ENCODE measurements at places on chromosomes 5 and 9.

GRCh38 chr5:39775086-39775796 lies 350.5 kb upstream of the DAB2 start:
- DNase-seq: no peak

- DNase-seq: no peak
Observed at GRCh38 chr5:34043099-34043876, at the start of gene C1QTNF3. Gene C1QTNF3 (minus strand): TSS chr5:34043213. CDS start chr5:34043125, 88 bp downstream.

GRCh38 chr9:97557606-97558095 lies 56.2 kb downstream of the TMOD1 start:
- DNase-seq: no peak

DNA sequence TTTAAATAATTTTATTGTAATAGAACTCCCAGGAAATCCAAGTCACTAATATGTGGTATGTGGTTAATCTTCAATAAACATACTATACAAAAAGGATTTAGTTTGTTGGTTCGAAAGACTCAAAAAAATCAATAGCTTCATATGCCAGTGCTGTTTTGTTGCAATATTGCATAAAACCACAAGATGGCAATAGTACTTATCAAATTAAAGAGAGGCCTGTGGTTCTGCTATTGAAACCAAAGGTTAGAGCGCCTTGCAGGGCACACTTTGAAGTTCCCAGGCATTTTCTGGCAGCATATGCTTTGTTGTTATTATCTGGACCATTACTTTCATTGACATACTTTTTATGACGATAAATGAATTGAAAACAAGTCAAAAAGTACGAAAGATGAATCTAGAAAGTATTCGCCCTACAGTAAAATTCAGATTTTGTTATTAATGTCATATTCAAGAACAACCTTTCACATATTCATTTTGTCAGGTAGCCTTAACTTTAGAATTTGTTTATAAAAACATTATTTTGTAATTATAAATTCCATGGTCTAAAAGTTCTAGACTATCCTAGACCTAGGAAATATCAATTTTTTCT lies 316.3 kb downstream of the MCTP1 start:
- DNase-seq: no peak

DNA sequence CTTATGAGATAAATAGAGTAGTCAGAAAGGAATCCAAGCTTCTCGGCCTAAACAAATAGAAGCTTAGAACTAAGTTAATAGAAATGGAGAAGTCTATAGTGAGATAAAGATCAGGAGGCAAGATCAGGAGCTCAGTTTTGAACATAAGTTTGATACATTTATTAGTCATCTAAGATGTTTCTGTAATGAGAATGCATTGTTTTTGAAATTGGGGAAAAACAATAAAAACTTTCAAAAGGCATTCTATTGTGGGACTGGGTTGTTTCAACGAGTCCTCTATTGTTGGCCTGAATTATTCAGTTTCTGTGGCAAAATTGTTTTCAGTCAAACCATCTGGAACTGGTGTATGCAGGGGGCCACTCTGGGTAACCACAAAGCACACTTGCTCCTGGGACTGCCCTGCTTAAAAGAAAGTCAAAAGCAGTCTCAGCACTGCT lies 181.0 kb upstream of the CLINT1 start:
- DNase-seq: no peak

DNA sequence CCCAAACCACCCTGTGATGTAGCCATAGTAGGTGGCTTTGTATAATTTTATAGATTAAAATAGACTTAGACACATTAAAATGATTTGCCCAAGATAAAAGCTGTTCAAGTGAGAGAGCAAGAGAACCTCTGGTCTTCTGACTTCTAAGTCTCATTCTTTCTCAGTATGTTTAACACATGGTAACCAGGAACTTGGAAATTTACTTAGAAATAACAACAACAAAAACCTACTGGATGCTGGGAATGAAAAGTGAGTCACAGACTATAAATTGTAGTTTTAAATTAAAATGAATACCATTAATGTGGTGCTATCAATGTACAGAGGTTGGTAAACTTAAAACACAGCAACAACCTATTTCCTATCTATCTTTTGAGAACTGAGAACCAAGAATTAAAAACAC lies 30.4 kb downstream of the HMGCR start:
- no peak for DNase-seq

- DNase-seq: no peak
Observed at GRCh38 chr5:180173875-180174586, 35.0 kb downstream of the RASGEF1C start.

DNA sequence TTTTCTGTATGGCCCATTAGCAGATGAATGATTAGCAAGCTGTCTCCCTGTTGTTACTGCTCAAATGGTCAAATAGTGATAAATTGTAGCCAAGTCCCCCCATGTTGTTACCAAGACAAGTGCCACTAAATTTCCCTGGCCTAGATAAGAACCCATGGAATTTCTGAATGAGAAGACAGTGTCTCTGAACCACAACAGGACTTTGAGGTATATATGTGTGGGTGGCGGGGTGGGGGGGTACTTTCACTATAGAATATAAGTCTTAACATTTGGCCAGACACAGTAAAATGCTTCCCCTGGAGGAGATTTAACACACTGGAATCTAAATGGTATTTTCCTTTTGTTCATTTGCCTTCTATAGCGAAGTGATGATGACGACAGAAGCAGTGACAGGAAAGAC lies 28.7 kb downstream of the XPA start:
- no peak for DNase-seq

DNA sequence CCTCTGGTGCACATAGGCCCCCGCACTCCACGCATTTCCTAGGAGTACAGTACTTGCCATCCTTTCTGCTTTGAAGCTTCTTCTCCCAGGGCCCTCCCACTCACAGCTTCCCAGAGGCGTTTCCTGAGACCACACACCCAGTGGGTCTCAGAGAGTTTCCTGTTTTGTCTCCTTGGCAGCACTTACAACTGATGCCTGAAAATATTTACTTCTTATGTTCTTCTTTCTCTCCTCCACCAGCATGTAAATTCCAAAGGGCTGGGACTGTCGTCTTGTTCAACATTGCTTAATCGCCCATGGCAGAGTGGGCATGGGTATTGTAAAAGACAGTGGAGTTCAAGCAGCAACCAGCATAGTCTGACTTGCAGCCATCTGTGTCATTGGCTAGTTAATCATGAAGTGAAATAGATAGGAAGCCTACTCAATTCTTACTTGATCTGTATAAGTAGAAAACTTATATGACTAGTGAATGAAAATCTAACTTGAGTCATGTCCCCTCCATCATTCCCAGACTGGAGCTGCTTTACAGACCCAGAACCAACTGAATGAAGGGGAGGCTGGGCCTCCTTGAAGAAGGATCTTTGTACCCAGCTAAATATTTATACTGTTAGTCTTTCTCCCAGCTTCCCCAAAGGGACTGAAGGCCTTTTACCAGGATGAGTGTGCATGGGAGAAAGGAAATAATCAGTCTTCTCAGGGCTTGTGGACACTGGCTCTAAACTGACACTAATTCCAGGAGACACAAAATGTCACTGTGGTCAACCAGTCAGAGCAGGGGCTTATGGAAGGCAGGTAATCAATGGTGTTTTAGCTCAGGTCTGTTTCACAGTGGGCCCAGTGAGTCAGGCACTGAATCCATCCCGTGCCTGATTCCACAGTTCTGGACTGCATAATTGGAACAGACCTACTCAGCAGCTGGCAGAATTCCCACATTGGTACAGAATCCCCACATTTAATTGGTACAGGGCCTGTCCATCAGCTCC lies 116.4 kb downstream of the SV2C start:
- DNase-seq: no peak

- no peak for DNase-seq
Observed at GRCh38 chr9:115757461-115757860, 396.1 kb upstream of the PAPPA start.

DNA sequence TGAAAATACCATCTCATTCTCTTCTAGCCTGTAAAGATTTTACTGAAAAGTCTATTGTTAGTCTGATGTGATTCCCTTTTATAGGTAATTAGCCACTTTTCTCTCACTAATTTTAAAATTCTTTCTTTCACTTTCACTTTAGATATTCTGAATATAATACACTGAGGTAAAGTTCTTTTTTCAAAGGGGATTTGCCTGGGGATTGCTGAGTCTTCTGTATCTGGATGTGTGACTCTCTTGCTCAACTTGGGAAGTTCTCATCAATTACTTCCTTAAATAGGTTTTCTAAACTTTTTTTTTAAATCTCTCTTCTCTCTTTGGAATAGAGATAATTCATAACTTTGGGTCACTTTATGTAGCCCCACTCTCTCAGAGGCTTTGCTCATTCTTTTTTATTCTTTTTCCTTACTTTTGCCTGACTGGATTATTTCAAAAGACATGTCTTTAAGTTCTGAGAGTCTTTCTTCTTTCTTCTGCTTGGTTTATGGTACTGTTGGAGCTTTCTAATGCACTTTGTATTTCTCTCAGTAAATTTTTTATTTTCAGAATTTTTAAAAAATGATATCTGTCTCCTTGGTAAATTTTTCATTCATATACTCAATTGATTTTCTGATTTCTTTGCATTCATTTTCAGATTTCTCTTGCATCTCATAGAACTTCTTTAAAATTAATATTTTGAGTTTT lies 55.9 kb upstream of the IL12B start:
- DNase-seq: no peak

DNA sequence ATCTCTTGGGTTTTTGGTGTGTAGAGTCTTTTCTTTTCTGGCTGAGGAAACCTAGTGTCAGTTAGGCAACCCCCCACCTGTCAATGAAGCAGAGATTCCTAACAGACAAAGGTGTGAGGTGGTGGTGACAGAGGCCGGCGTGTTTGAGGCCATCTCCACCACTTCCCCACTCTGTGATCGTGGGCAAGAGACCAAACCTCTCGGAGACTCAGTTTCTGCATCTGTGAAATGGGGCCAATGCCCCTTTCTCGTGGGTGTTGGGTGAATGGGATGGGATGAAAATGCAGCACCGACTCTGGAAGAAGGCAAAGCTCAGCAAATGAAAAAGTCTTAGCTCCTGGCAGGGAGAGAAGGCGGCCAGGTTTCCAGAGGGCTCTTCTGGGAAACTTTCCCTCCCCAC lies 807 bp downstream of the FAM163B start:
- no peak for DNase-seq

GRCh38 chr5:5231576-5231975 lies 91.4 kb downstream of the ADAMTS16 start:
- no peak for DNase-seq

- DNase-seq: no peak
Observed at GRCh38 chr5:72503888-72504491, 3.2 kb downstream of the ZNF366 start.

GRCh38 chr9:37447111-37447510 lies 18.1 kb downstream of the ZBTB5 start:
- no peak for DNase-seq

- no peak for DNase-seq
Observed at GRCh38 chr5:157506981-157507780, 47.2 kb downstream of the NIPAL4 start.

DNA sequence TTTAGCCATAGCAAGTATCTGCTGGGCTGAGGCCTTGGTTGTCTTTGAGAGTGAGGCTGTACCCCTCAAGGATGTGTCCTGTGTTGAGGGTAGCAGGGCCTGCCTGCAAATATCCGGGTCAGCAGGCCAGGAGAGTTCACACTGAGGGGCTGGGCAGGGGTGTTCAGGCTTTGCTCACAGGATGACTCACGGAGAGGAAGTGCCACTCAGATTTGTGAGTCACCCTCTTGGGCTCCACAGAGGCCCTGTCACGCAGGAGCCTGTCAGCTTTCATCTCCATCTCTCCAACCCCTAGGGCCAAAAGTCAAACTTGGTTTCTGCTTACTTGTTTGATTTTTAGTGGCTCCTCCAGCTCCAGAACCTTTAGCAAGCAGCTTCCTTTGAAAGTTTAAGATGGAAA lies 211.5 kb downstream of the SEC61B start:
- DNase-seq: no peak

- no peak for DNase-seq
Observed at GRCh38 chr5:3595006-3595961, at the start of gene IRX1. Gene IRX1 (plus strand): TSS chr5:3595832. CDS start chr5:3596106, 274 bp downstream.

- DNase-seq: no peak
Observed at GRCh38 chr9:114811966-114812636, 6.3 kb upstream of the TNFSF15 start.

DNA sequence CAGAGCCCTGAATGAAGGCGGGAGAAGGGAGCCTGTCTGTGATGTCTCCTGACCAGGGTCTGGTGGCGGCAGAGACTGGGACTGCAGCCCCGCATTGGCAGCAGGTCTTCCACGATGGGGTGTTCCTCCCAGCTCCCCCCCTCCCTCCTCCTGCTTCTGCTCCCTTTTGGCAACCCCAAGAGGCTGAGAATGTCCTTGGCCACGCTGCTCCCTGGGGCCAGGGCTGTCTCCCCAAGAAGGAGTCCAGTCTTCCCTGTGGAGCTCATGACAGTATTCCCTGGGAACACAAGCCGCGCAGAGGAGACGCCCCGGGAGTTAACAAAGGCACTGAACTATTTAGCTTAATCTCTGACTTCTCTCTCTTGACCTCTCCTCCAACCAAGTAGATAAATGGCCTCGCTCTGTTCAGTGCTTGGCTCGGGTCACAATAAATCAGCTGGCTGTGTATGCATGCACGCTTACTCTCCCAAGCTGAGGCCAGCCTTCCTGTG lies 84.0 kb upstream of the NEURL1B start:
- DNase-seq: no peak

DNA sequence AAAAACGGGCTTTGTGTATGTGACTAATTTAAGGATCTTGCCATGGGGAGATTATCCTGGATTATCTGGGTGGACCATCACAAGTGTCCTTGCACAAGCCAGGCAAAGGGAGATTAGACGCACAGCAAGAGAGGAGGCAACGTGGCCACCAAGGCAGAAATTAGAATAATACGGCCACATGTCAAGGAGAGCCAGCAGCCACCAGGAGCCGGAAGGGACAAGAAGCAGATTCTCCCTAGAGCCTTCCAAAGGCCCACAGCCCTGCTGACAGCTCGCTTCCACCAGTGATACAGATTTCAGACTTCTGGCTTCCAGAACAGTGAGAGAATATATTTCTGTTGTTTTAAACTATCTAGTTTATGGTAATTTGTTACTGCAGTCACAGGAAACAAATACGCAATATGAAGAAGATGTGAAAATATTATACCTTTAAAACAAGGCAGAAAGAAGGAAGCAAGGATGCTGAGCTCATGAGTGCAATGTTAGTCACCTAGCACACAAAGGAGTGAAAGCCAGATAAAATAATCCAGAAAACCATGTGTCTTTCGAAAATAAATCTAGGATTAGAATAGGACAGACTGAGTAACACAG lies 28.7 kb upstream of the F2RL1 start:
- DNase-seq: no peak

DNA sequence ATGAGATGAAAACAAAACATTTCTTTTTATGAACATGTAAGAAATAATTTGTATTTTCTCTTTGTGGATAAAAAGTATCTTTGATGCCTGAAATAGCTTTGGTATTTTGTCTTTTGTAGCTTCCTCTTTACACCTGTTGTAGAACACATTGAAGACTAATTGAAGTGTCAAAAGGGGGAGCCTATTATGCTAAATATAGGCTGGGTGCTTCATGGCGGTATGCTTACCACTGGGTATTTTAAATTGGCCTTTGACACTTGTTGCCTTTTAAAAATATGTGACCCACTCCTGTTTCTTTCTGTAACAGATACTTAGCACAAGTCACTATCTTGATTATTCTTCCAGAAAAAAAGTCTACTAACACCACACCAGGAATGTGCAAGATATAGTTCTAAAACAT lies 226.4 kb downstream of the KIAA0825 start:
- no peak for DNase-seq

Measured in GOT3 (cell line).